ENCODE measurements at places on chromosomes 1 and 21.

GRCh38 chr1:94180650-94181049, 56.7 kb downstream of the ARHGAP29 start:
- DNase-seq: no peak

DNA sequence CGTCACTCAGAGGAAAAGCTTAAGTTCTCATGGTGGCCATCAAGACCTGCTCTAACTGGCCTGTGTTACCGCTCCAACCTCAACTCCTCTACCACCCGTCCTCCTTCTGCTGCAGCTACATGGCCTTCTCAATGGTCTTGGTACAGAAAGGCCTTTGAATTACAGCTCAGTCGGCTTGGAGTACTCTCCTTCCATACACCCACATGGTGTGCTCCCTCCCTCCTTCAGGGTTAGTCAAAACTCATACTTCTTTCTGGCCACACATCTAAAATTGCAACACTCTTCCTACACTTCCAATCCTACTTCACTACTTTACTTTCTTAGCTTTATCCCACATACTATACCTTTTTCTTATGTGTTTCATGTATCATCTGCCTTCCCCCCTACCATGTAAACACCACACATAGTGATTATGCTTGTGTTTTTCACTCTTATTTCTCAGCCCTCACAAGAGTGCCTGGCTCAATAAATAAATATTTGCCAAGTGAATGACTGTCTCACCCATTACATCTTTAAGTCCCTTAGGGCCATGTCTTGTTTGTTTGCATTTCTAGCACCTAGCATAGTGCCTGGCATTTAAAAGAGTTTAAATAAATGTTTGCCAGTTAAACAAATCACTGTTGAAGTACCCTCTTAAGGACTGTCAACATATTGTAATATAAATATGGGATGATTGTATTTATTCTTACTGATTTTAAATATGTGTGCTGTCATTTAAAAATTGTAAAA, 37.6 kb upstream of the HMCN1 start:
- no peak for DNase-seq

- no peak for DNase-seq
Observed at GRCh38 chr1:34190692-34191091, 14.0 kb downstream of the C1orf94 start.

GRCh38 chr1:60990714-60991090, 91.7 kb upstream of the NFIA start:
- DNase-seq: no peak

- no peak for DNase-seq
Observed at GRCh38 chr21:25733859-25734653, 648 bp downstream of the ATP5PF start.

- no peak for DNase-seq
Observed at GRCh38 chr21:43376478-43376882, 50.5 kb downstream of the SIK1 start.

DNA sequence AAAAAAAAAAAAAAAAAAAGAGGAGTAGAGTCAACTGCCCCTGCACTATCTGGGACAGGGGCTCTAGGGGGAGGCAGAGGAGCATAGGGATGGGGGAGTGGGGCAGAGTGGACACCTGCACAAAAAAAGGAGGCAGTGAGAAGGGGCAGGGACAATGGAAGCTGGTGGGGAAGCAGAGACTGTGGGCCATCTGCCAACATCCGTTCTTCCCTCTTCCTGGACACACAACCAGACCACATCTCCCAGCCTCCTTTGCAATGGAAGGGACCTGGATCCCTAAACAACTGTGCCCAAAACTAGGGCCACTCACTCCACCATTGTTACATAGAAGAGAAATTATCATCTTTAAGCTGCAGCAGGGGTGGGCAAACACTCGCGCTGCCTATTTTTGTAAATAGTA, 38.4 kb downstream of the NEK2 start:
- no peak for DNase-seq

DNA sequence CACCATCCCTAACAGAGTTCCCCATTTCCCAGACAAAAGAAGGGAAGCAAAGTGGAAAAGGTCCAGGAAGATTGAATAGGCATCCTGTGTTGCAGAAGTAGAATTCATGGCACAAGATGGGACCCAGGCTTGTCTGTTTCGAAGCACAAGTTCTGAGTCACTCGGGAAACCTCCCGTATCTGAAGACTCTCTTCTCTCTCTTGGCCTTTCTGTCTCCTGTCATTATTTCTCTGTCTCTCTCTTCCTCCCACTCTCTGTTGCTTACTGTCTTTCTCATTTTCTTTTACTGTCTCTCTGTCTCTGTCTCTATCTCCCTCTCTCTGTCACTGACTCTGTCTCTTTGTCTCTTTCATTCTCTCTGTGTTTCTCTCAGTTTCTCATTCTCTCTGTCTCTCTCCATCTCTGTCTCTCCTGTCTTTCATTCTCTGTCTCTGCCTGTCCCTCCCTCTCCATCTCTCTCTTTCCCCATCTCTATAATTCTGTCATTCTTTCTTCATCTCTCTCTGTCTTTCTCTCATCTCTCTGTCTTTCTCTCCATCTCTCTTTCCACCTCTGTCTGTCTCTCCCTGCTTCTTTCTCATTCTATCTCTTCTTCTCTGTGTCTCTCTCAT, 23.7 kb downstream of the RNF187 start:
- DNase-seq: no peak

GRCh38 chr1:36847186-36847585, 187.1 kb downstream of the GRIK3 start:
- DNase-seq: no peak

GRCh38 chr1:25486602-25487001, 55.9 kb downstream of the MACO1 start:
- DNase-seq: no peak

DNA sequence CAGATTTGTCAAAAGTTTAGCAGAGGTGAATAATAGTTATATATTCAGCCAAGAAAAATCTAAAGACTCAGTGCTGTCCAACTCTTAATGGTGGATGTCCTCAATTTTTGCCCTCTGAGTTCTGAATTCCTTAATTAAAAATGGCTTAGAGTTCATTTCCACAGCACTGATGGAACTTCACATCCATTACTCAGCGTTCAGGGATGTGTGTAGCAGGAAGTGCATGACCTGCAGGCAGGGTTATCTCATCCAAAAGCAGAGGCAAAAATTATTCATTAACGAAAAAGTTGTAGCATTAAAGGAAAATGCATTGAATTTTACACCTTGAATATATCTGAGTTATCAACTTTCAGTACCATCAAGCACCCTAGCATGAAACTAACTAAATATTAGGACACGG, 96.7 kb downstream of the ZP4 start:
- DNase-seq: no peak

DNA sequence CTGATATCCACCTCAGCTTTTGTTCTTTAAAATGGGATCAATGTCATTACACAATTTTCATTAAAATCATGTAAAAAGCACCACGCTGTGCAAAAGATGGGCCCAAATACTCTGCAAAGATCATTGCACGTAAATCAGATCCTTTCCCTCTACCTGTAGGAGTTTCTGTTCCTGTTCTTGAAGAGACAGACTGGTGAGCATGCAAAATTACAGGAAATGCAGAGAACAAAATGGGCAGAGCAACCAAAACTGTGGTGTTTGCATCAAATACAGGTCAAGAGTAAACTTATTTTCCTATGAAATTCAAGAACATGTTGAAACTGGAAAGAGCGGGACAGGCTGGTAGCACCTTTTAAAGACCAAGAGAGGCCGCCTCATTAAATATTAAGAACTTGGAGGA, 294.9 kb upstream of the ADGRL2 start:
- DNase-seq: no peak

GRCh38 chr1:9624081-9624480, 27.4 kb upstream of the PIK3CD start:
- DNase-seq: no peak

GRCh38 chr1:240001177-240001740, 90.4 kb upstream of the FMN2 start:
- DNase-seq: no peak

- DNase-seq: peak; percentile 33
Observed at GRCh38 chr1:145963265-145964019, 933 bp downstream of the ANKRD34A start.

GRCh38 chr1:218817071-218817470, 356.6 kb upstream of the LYPLAL1 start:
- no peak for DNase-seq

GRCh38 chr1:29713857-29714256, 477.5 kb downstream of the PTPRU start:
- DNase-seq: no peak

- DNase-seq: no peak
Observed at GRCh38 chr1:181675091-181675917, 192.0 kb downstream of the CACNA1E start.

Data from naive thymus-derived CD4-positive, alpha-beta T cell (primary cell).